Memory B cell (primary cell): ENCODE measurements at places on chromosomes 6 and 20.

DNA sequence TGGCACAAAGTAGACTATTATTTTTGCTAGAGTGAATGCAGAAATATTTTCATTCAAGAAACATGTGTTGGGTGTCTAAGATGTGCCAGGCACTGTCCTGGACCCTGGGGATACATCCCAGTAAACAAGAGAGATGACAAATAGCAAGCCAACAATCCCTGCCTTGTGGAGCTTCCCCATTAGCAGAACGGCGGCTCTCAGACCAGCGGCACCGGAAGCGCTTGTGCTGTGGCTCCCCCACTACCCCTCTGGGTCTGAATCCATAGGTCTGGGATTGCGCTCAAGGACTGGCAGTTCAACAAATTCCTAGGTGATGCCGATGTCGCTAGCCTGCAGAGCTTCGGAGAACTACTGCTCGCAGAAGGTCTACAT, 98.5 kb upstream of the AGPAT4 start:
- no peak for DNase-seq

GRCh38 chr6:32196682-32197616, 4.5 kb upstream of the GPSM3 start:
- peak; percentile 47 for DNase-seq

DNA sequence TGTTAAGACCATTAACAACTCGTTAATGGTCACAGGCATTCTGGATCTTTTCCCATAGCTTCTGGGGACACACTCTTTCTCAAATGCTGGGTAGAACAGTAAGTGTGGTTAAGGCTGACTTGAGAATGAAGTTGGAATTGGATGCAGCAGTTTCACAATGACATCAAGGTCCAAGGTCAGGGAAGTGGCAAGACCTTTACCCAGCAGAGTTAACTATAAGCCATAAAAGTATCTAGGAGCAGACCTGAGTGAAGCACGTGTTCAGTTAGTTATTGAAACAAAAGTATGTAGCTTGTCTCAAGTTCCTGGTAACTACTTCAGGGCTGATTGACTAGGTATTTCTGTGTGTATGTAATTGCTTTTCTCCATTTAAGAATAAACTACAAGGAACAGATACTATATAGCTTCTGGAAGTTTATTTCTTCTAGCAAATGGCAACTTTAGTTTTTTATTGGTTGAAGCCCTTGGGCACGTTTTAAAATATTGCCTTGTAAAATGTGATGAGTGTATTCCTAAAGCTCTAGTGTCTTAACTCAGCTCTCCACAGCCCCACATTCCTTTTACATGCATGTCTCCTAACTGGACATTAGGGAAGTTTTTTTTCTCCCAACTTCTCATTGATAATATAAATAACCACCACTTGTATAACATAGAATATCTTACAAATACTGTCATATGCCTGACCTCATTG, 479.0 kb upstream of the CITED2 start:
- no peak for DNase-seq

DNA sequence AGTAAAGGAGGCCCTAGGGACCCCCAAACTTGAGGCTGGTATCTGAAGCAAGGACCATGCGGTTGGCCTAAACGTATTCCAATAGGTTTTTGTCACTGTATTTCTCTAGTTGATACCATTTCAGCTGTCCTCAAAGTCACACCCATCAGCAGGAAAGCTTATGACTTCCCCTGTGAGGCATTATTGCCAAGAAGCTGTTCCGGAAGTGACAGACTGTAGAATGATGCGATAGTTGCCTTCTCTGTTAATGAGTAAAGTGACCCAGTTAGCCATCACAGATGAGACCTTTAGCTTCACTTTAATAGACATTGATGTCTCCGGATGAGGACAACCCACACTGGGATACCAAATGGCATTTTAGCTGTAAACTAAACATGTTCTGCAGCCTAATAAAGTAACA, 147.9 kb downstream of the RNGTT start:
- DNase-seq = no peak

- DNase-seq = no peak
Observed at GRCh38 chr20:49853640-49854039, 41.0 kb downstream of the SLC9A8 start.

GRCh38 chr20:39985271-39985827, 703.7 kb downstream of the MAFB start:
- no peak for DNase-seq

GRCh38 chr6:10030942-10031537, 383.8 kb downstream of the TFAP2A start:
- no peak for DNase-seq

DNA sequence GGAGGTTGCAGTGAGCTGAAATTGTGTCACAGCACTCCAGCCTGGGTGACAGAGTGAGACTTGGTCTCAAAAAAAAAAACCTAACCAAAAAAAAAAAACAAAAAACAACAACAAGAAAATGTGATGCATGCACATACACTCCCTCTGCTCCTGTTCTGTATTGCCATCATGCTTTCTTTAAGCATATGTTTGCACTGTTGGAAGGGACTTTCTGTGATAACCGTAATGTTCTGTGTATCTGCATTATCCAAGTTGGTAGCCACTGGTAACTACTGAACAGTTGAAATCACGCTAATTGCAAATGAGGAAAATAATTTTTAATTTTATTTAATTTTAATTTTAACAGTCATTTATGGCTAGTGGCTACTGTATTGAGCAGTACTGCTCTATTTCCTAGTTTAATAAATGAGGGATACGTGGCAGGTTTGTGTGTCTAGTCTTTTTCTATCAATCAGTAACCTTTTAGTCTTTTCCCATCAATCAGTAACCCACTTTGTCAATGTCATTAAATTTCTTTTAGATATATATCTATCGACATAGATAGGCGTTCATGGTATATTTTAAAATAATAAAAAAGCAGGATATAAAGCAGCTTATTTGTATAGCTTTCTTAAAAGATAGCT, 135.6 kb downstream of the ASCC3 start:
- DNase-seq = no peak

- no peak for DNase-seq
Observed at GRCh38 chr6:7617801-7618764, 28.1 kb downstream of the SNRNP48 start.
